ENCODE measurements at places on chromosomes 3 and 15.
A peak's percentile ranks its signal among the peaks of the same experiment; 100 is the strongest.

- no peak for DNase-seq
Measured at GRCh38 chr15:94100863-94101262, 130.5 kb upstream of the MCTP2 start.

DNA sequence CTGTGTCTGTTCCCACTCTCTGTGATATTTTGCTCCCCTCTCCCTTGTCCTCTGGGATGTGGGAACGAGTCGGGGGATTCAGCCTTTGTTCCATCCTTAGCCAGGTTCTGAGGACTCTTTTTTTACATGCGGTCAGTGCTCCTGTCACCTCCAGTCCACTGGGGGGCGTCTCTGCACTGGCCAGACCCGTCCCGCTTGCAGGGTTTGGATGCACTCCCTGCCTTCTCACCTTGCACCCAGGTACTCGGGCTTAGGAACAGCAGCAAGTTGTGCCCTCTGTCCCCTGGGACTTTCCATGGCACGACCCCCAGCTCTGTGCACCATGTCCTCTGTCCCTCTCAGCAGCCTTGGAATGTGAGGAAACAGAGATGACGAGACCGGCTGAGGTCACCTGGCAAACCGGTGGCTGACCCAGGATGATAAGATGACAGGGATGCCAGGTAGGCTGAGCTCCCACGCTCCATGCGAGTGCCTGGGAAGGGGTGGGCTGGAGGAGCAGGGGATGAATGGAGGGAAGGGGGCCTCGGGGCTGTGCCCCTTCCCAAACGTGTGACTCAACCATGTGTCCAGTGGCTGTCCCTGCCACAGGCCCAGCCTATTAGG, 27.3 kb upstream of the FGD5 start:
- peak; percentile 70 for DNase-seq

- no peak for DNase-seq
Measured at GRCh38 chr15:98288091-98288590, 327.6 kb downstream of the ARRDC4 start.

DNA sequence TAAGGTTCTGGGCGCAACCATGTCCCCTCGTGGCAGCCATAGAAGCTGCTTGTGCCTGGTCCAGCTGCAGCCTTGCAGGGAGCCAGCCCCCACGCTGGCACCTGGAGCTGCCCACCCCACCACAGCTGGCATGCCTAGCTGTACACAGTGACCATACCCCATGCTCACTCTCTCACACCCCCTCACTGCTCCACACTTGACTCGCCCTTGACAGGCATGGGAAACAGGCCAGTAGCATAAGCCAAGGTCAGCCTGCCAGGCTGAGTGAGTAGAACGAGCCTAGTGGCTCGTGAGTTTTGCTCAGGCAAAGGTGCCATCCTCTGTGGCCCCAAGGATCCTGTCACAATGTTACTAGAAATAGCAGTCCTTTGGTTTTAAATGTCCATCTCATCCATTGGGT, 52.7 kb upstream of the CADM2 start:
- DNase-seq, result no peak

DNA sequence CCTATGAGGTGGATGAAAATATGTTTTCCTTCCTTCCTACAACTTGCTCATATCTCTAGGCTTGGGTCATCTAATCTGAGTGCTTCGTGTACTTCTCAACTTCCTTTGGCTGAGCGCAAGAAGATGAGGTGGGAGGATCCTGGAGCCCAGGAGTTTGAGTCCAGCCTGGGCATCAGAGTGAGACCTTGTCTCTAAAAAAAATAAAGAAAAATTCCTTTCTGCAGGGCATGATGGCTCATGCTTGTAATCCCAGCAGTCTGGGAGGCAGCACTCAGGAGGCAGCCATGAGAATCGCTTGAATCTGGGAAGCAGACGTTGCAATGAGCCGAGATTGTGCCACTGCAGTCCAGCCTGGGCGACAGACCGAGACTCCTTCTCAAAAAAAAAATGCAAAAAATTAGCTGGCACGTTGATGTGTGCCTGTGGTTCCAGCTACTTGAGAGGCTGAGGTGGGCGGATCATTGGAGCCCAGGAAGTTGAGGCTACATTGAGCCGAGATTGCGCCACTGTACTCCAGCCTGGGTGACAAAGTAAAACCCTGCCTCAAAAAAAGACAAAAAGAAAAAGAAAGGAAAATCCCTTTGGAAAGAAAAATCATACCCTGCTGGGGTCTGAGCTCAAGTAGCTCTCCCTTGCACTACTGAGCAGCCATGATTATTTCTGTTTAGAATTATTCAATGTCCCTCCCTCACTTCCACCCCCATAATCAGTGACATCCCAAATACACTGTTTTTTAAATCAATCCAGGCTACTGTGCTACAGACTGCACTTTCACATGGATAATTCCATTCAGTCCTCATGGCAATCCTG, 28.0 kb upstream of the RAB11A start:
- no peak for DNase-seq

GRCh38 chr3:113560831-113561623, 28.7 kb downstream of the SIDT1 start:
- DNase-seq, result no peak

GRCh38 chr3:190444006-190444405, 5.7 kb downstream of the TMEM207 start:
- DNase-seq, result no peak

DNA sequence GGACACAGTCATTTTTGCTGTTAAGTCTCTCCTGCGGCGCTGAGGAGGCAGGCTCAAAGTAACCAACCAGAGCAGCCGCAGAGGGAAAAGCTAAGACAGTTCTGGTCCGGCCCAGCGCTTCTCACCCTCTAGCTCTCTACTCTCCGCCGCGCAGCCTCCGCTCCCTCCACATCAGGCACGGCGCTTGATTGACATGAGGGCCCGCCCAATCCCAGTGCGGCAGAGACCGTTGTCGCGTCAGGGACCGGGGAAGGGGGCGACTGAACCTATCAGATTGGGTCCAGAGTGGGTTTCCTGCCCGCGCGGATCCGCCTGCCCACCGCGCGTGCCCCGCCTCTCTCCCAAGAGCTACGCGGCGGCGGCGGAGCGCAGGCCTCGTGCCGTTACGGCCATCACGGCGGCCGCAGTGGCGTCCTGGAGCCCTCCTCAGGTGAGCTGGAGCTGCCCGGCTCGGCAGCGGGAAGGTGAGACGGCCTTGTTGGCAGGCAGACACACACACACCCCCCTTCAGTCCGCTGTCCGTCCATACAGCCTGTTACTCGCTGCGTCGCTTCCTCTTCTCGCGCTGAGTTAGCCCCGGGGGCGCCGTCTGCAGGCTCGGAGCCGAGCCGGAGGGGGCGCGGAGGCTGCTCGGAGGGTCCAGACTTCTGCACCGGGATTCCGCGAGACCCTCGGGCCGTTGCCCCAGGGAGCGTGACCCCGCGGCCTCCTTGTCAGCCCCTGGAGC, at the start of gene NCK1:
Gene NCK1 (plus strand): TSS at position 319 of the 727 bp plus-strand sequence. CDS start 65,794 bp downstream, outside the sequence.
- peak; percentile 98 for DNase-seq

GRCh38 chr15:72968531-72968922, 83.7 kb upstream of the NEO1 start:
- no peak for DNase-seq

- no peak for DNase-seq
Measured at GRCh38 chr3:146503461-146504202, 34.3 kb upstream of the PLSCR2 start.

DNA sequence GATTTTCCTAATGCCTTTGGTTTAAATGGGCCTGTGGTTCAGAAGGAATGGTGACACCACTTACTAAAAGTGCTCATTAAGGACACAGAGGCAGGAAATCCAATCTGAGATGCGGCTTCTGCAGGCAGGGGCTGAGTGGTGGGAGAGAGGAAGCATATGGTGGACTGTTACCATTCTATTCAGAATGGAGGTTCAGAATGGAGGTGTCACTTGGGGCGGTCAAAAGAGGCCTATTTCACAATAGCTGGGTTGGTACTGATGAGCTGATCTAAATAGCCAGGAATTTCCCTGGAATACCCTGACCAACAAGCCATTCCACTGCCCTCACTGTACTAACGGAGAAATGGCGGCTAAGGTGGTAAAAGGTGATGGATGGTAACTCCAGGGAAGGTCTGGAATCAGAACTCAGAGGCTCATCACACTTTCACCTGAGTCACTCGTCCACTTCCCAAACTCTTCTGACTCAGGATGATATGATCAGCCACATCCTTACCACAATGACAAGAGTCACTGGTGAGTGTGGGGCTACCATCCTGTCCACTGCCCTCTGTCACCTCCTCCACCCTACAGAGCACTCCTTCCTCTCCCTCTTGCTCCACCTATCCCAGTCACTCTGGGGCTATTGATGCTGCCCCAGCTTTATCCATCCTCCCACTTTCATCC, 15.7 kb downstream of the RFT1 start:
- DNase-seq, result no peak

DNA sequence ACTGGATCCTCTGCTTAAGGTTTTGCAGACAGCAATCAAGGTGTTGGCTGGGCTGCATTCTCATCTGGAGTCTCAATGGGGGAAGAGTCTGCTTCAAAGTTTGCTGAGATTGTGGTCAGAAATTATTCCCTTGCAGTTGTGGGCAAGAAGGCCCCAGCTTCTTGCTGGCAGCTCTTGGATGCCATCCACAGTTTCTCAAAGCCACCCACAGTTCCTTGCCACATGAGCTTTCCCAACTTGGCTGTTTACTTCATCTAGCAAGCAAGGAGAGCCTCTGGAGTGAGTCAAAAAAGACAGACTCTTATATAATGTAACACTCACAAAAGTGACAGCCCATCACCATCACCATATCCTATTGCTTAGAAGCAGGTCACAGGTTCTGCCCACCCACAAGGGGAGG, 62.1 kb upstream of the ABHD2 start:
- no peak for DNase-seq

GRCh38 chr3:12409684-12410596, 74.3 kb upstream of the TSEN2 start:
- DNase-seq, result no peak

DNA sequence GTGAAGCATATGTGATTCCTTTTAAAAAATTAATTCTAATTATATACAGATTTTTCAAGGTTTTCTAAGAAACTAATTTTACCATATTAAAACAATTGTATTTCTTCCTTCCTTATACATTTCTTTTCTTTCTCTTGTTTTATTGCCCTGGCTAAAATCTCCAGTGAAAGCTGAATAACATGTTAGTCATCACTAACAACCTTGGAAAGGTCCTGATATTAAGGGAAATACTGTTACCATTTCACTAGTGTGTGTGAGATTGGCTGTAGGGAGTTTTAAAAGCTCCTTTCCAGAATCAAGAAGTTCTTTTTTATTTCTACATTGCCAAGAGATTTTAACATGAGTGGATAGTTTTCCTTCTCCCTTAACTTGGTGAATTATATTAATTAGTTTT, 229.7 kb upstream of the EIF1B start:
- no peak for DNase-seq
